Right hindlimb (tissue), 1 donor: ENCODE measurements at places on chromosomes 13 and 19.

DNA sequence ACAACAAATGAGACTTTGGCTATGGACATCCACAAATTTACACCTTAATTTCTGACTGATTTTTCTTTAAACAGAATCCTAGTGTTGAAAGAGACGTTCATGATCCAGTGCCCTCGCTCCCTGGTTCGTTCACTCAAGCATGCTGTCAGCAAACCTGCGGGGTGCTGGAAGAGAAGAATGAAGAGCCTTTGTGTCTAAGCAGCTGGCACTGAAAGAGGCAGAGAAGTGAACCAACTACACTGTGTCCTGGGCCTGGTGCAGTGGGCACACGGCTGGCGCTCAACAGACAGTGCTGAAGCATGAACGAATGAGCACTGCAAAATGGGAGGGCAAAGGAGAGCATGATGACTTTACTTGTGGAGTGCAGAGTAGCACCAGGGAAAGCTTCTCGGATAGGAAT lies 46.8 kb downstream of the MIPEP start:
- DNase-seq, result no peak

GRCh38 chr19:7757358-7757757 lies 5.7 kb upstream of the CLEC4M start:
- no peak for DNase-seq

DNA sequence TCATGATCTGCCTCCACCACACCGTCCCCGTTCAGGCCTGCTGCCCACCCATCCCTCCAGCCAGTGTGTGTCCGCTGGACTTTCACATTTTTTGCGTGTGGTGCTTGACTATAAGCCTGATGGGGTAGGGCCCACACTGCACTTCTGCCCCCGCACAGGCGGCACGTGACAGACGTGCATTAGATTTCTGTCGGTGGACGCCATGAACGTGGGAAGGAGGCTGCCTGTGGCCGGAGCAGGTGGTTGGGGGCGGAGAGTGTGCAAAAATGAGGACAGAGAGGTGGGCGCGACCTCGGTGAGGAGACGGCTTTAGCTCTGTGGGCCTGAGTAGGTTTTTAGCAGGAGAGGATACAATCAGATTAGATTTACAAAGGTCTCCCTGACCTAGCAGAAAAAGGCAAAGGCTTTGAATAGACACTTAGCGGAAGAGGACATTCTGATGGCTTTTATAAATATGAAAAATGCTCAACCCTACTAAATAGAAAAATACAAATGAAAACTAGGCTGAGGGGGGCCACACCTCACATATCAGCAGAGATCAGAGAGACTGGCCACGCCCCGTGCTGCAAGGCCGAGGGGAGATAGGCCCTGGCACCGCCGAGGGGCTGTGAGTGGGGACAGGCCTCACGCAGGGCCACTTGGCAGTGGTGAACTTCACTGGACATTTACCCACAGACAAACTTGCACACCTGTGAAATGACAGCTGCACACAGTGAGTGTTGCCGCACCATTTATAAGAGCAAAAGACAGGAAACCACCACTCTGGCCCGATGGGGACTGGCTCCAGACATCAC lies 25.4 kb downstream of the PAK4 start:
- no peak for DNase-seq

DNA sequence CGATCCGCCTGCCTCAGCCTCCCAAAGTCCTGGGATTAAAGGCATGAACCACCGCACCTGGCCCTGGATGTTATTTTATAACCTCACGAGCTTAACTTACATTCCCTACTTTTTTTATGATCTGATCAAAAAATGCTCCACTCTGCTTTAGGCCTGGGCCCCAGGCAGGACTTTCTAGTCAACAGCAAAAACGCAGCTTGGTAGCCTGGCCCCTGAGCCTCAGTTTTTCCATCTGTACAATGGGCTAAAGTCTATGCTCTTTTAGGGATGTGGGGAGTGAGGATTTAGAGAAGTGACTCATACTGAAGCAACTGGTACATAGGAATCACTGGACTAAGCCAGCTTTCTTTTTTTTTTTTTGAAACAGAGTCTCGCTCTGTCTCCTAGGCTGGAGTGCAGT lies 11.9 kb upstream of the PIK3R2 start:
- DNase-seq, result no peak

DNA sequence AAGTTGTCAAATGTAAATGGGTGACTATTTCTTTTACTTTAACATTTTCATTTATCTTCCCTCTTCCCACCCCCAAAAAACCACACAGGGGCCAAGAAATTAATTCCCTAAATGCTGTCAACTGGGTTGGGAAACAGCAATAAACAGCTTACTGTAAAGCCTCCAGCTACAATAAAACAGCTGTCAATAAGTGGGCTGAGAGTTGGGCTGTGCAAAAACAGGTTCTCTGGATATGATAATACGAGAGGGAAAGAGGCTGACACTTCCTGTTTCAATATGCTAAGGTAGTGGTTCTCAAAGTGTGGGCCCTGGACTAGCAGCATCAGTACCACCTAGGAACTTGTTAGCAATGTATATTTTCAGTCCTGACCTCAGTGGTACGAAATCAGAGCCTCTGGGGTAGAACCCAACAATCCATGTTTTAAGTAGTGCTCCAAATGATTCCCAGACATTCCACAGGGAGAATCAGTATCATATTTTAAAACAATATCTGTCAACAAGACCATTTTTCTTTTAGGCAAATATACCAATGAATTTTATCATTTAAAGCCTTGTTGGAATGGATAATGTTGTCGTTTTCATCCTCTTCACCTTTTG lies 8.4 kb downstream of the PCDH9 start:
- DNase-seq, result no peak

- no peak for DNase-seq
Measured at GRCh38 chr13:79090552-79091124, 315.4 kb downstream of the RBM26 start.

- no peak for DNase-seq
Measured at GRCh38 chr13:87820241-87820640, 149.1 kb downstream of the SLITRK5 start.

GRCh38 chr13:58953638-58954037 lies 1210.1 kb downstream of the DIAPH3 start:
- no peak for DNase-seq

- no peak for DNase-seq
Measured at GRCh38 chr19:18669524-18669817, 14.0 kb upstream of the CRTC1 start.

DNA sequence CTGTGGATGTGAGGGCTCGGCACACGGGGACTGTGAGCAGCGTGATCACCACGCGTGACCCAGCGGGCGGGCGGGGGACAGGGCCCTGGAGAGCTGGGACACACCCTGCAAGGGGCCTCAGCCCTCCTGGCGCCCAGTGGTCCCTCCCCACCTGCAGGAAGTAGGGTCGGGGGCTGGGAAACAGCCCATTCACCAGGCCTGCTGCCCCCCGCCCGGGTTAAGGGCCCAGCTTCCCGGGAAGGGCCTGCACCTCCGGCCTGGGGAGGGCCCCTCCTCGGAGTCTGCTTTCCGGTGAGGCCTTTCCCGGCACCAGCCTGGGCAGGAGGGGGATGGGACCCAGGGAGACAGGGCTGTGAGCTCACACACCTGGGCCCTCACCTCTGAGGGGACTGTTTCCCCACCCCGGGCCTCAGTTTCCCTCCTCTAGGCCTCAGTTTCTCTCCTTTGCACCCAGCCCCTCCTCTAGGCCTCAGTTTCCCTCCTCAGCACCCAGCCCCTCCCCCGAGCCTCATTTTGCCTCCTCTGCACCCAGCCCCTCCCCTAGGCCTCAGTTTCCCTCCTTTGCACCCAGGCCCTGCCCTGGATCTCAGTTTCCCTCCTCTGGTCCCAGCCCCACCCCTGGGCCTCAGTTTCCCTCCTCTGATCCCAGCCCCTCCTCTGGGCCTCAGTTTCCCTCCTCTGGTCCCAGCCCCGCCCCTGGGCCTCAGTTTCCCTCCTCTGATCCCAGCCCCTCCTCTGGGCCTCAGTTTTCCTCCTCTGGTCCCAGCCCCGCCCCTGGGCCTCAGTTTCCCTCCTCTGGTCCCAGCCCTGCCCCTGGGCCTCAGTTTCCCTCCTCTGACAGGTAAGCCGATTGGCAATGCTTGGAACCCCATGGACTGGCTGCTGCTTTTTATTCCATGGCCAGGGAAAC lies 1.9 kb upstream of the MADCAM1 start:
- DNase-seq, result peak; percentile 44

- DNase-seq, result no peak
Measured at GRCh38 chr13:94813920-94814475, 101.7 kb upstream of the SOX21 start.

DNA sequence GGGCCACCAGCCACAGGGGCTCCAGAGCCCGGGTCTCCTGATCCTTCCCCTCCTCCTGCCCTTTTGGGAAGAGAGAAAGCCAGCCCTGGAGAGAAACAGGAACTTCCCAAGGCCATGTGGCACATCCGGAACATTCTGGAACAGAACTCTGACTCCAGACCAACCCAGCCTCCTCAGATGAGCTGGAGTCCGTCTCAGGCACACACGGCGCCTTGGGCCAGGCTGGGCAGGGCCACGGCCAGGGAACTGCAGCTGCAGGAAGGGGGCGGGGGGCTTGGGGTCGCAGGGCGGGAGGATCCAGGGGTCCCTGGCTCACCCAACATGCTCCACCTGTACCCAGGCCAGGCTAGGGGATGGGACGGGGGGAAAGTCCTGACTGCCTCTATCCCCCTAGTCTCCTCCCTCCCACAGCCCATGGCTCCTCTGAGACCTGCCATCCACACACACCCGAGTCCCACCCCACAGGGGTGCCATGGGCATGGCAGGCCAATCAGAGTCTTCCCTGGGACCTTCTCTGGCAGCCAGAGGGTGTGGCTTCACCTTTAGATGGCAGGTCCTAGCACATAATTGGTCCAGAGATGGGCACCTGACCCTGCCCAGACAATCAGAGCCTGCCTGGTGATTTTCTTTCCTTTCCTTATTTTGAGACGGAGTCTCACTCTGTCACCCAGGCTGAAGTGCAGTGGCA lies 22.9 kb downstream of the SBNO2 start:
- DNase-seq, result no peak

DNA sequence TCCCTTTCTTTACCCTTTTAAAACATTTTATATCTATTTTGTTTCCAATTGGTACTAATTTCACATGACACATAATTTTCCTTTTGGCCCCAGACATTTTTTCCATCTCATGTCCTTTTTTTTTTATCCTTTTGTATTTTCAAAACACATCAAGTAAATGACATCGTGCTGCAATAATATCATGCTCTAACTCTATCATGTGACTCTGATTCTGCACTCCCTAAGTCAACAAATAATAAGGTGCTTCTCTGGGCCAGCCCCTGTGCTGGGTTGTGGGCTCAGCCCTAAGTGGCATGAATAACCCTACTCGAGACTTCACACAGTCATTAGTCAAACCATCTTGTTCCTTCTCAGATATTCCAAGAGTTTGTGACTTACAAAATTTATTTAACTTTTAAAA lies 21.7 kb downstream of the NALCN start:
- no peak for DNase-seq

DNA sequence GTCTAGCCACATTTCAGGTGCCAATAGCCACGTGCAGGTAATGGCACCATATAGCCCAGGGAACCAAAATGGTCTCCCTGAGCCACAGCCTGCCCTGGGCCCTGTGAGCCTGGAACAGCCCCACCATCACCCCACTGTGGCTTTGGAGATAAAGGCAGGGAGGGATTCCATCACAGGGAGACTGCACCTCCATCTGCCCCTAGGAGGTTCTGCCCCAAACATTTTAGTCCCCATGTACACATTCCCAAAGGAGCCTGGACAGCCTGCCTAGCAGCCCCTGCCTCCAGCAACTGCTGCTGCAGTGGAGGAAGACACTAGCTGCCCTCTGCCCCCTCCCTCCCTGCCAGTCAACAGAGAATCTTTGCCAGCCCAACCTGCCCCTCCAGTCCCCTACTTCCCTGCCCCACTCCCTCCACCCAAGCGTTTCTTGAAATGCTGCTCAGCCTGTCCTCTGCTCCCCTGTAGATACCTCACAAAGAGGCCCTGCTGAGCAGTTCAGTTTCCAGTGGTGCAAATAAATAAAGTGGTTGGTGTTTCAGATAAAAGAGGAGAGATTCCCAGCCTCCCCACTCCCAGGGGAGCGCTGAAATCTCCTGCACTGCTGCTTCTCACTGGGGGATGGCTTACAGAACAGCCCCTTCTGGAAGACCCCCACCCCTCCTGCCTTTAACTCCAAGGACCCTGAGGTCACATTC lies 921.8 kb downstream of the UQCRFS1 start:
- no peak for DNase-seq

GRCh38 chr13:33448889-33449288 lies 163.3 kb upstream of the STARD13 start:
- no peak for DNase-seq

DNA sequence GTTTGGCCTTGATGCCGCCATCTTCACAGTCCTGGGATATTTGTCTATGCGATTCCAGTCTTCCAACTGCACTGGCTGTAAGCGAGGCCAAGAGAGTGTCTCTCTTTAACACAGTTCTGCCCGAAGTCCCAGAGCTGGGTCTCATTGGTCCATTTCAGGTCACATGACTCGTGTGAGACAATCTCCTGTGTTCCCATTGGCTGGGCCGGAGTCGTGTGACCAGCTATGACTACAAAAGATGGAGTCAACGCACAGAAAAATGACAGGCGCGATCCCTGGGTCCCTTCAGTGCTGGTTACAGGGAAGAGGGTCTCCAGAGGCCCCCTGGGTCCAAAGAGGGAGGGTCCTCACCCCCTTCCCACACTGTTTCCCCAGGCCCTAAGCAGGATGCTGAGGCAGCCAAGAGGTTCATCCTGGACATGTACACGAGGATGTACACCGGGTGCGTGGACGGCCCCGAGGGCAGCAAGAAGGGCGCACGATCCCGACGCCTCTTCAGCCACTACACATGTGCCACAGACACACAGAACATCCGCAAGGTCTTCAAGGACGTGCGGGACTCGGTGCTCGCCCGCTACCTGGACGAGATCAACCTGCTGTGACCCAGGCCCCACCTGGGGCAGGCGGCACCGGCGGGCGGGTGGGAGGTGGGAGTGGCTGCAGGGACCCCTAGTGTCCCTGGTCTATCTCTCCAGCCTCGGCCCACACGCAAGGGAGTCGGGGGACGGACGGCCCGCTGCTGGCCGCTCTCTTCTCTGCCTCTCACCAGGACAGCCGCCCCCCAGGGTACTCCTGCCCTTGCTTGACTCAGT lies 15.9 kb upstream of the S1PR4 start:
- no peak for DNase-seq

DNA sequence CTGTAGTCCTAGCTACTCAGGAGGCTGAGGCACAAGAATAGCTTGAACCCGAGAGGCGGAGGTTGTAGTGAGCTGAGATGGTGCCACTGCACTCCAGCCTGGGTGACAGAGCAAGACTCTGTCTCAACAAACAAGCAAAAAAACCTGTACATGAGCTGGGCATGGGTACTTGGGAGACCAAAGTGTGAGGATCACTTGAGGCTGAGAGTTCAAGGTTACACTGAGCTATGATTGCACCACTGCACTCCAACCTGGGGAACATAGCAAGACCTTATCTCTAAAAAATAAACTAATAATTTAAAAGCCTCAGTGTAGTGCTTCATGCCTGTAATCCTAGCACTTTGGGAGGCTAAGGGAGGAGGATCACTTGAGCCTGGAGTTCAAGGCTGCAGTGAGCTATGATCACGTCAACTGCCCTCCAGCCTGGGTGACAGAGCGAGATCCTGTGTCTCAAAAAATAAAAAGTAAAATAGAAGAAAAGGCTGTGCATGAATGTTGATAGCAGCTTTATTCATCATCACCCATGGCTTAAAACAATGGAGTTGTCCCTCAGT lies 12.3 kb upstream of the DOCK6 start:
- DNase-seq, result no peak

GRCh38 chr13:97948041-97948440 lies 5.4 kb upstream of the IPO5 start:
- no peak for DNase-seq
